ENCODE measurements at places on chromosomes 12 and 14.

GRCh38 chr14:99191395-99192027, 80.5 kb downstream of the BCL11B start:
- no peak for DNase-seq

GRCh38 chr12:72673853-72674252, 401.7 kb downstream of the TRHDE start:
- no peak for DNase-seq

GRCh38 chr12:94706250-94706661, 55.9 kb upstream of the TMCC3 start:
- no peak for DNase-seq

DNA sequence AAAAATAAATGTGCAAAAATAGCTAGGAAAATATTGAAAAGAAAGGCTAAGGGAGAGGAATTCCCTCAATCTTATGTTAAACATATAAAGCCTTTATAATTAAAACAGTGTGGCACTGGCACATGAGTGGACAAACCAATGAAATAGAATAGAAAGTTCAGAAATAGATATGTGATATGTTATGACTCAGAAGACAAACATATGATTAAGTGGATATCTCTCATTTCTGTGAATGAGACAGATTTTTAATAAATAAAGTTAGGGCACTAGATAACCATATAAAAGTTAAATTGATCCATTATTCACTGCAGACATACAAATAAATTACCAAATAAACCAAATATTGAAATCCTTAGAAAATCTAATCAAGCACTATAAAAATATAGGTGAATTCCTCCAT, 73.0 kb downstream of the ALG10B start:
- DNase-seq = no peak

GRCh38 chr12:50261654-50262053, 21.7 kb downstream of the LIMA1 start:
- DNase-seq = no peak

GRCh38 chr12:88145567-88146505, 3.7 kb downstream of the TMTC3 start:
- no peak for DNase-seq

DNA sequence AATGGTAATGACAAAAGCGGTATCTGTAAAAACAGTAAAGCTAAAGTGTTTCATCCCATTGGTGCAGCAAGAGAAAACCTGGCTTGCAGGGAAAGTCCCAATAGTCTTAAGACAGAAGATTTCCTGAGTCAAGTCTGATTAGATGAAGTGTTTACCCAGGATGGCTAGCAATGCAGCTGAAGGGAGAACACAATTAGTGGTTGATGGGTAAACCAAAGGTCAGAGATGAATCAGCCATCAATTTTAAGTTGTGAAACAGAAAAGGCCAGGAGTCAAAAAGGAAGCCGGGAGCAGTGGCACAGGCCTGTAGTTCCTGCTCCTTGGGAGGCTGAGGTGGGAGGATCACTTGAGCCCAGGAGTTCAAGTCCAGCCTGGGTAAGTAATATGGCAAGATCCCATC, 52.6 kb downstream of the SEC23A start:
- no peak for DNase-seq

- no peak for DNase-seq
Measured at GRCh38 chr12:68978678-68979077, 45.7 kb upstream of the CPM start.

DNA sequence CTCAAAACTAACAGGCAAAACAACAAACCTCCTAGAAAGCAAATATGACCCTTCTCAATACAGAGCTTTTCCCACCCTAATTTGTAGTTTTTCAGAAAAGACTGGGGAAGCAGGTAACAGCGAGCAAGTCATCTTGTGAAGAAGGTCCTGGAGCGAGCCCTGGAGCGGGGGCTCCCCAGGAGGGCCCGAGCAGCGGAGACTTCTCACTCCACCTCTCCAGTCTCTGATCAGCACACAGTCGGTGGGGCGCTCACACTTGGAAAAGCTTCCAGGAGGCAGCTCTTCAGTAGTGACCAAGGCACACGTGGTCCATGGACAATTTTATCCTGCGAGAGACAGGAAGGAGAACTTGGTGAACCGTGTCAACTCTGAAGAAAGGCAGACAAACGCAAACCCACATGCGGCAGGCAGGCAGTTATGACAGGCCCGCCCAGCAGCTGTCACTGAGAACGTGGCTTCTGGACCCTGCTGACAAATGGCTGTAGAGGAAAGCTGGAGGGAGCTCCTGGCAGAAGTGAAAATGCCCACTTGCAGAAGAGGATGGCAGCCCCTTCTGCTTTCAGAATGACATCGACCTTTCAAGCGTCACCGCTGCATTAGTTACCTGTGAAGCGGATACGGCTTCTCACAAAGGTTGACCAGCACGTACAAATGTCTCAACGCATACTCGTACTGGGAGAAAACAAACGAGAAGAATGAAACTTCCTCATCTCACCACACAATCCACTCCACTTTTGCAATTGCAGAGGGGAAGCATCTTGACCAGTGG, 44.2 kb downstream of the LGMN start:
- DNase-seq = no peak

DNA sequence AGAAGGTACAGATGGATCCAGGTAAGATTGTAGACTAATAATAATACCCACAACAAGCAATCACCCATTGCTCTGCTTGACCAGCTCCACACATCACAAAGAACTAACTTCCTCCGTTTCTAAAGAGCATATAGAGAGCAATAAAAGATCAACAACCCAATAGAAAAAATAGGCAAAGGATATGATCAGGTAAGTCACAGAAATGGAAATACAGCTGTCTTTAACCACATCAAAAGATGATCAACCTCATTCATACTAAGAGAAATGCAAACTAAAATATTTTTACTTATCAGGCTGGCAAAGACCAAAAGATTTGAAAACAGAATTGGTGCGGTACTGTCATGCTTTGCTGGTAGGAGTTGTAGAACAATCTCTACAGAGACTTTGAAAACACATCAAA, 8.9 kb downstream of the C2CD5 start:
- DNase-seq = no peak

DNA sequence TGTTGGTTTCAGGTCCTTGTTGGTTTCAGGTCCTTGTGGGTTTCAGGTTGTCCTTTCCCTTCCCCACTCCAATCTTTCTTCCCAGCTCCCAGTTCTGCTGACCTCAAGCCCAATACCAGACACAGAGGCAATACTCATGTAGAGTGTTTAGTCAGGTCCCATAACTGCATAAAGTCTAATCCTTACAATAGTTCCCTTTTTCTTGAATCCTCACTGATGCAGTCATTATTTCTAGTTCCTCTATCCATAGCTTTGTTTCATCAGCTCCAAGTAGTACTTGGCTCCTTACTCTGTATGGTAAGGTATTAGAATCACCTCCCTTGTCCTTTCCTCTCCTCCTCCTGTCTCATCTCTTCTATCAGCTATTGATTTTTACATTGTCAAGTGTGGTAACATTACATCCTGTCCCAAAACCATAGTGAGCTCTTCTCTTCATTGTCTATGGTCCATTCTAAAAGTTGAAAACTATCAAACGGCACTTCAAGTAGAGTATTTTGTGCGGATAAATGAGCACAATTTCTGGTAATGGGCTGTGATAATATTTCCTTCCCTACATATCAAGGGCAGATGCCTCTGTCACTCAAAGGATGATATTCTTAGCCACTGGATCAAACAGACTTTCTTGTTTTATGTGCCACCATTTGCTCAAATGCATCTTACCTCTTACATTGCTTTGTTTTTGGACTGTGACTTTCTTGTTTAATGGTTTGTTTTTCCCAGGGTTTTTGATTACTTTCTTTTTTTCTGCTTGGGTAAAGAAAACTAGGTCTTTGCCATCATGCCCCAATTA, 57.2 kb upstream of the JDP2 start:
- DNase-seq = no peak

DNA sequence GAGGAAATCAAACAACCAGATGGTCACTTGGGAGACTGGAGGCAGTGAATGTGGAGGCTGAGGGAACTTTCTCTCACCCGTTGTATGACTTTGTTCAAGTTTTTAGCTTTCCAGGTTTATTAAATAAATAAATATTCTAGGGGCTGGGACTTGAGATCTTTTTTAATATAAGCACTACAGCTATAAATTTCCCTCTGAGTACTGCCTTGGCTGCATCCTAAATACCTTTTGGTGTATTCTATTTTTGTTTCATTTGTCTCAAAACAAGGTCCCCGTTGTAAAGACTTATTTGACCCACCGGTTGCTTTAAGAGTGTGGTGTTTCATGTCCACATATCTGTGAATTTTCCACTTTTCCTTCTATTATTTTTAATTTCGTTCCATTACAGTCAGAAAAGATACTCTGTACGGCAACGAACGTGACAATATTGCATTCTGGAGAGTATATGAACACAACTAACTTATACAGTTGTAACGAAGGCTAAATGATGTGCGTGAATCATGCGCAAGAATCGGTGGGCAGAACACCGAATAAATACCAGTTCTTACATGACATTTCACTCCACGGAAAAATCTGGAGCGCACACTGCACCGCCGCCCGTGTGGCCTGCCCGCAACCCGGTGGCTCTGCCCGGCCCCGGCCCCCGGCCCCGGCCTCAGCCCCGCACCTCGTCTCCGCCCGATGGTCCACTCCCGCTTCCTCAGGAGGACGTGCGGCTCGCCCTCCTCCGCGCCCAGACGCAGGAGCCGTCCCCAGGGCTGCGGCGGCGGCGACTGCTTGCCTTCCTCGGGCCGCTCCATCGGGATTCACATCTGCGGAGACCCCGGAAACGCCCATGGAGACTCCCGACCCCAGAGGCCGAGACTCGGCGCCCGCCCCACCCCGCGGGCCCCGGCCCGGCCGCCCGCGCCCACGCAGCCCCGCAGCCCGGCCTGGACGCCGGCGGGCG, 602 bp downstream of the CHFR start:
- DNase-seq = no peak

- no peak for DNase-seq
Measured at GRCh38 chr12:110531741-110532333, 29.7 kb downstream of the RAD9B start.

DNA sequence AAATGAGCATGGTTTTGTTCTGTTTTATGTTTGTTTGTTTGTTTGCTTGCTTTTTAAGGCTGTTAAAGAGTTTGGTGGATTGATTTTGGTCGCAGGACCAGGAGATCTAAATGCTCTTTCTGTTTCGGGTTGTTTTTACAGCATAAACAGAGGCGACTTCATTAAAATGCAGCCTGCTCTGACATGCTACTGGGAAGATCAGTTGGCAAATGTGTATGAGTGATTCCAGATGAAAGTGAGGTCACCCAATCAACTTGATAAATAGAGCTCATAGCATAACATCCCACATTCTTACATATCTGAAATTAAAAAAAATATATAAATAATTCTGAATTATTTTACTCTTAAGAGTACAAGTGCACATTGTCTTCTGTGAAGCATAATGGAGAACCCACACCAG, 947.7 kb downstream of the GALC start:
- no peak for DNase-seq

GRCh38 chr14:69132513-69133181, 20.3 kb downstream of the DCAF5 start:
- no peak for DNase-seq

- no peak for DNase-seq
Measured at GRCh38 chr12:69922999-69923398, 98.0 kb downstream of the MYRFL start.

GRCh38 chr12:88305254-88305890, 163.3 kb downstream of the TMTC3 start:
- DNase-seq = no peak

DNA sequence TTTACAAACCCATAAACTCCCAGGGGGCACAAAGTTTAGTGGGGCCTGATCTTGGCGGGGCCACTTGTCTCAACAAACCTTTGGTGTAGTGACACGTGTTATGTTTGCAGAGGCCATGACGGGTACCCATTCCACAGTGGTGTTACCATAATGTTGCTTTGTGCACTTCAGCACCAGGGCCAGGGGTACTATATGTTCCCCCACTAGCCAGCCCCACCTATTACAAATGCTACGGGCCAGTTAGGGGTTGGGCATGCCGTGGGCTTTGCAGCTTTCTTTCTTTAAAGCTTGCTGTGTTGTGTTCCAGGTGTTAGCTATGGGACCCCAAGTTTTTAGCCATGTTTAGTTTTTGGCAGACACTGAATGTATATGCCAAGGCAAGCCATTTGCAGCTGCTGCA, 30.8 kb upstream of the G2E3 start:
- no peak for DNase-seq

DNA sequence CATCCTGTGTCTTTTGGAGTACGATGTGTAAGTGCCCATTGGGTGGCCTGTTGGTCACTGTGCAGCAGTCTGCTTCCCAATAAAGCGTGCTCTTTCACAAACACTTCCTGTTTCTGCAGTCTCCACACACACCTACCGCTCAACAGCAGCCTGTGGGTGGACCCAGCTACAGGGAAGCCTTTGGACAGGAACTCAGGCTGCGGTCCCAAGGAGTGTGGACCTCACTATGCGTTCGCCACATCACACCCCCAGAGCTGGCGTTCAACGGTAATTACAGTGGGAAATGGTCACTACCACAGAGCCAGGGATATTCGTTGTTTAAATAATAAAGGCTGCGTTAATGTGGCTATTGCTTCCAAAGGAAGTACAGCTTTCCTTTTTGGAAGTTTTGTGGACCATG, 16.2 kb downstream of the PSMC1 start:
- no peak for DNase-seq

DNA sequence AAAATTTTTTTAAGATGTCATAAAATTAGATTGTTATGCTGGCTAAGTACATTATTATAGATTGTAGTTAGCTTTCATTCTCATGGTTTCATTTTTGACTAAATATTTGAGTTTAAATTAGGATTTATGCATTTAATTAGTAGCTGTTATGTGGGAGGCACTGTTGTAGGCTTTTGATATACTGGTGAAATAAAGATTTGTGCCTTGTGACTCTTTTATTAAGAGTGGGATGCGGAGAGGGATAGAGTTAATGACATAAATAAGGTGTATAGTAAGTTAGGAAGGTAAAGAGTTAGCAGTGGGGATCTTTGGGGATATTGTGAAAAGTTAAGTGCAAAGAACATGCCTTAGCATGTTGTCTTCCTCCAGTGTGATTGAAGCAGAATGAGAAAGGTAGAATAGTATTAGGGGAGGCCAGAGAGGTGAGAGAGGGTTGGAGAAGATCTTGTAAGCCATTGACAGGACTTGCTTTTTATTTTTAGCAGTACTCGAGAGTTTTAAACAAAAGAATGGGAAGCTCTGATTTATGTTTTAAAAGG, 8.8 kb downstream of the ARHGAP5 start:
- DNase-seq = no peak

DNA sequence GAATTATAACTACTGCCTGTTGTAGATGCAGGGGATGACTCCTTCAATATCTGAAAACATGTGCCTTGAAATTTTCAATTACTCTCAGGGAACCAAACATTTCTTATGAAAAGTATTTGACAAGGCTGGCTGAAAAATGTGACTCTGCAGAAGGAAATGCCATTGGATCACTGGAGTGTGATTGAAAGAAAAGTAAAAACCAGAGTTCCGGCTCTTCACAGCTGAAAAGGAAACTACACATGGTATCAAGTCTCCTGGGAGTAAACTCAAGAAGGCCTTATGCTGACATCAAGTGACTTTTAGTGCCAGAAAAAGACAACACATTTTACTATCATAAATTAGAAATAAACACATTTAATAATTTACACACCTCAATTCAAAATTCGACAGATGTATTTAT, 693.0 kb downstream of the LRFN5 start:
- no peak for DNase-seq
